NCI-H1694 (cell line): ENCODE measurements at places on chromosomes 2 and 18.

GRCh38 chr2:48915884-48916283 lies 160.4 kb upstream of the LHCGR start:
- no peak for DNase-seq

DNA sequence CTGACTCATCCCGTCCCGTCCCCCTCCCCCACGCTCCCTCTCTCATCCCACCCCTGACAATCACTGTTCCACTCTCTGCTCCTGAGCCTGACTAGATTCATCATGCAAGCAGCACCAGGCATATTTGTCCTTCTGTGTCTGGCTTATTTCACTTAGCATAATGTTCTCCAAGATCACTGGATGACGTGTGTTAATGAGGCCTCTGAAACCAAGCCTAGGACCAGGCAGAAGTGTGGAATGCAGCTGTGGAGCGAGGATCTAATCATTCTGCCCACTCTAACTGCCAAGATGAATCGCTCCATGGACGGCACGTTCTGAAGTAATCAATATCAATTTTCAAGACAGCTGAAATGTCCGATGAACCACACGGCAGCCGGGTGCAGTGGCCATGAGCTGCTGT lies 122.4 kb upstream of the ZNF236 start:
- DNase-seq, result no peak

- DNase-seq, result no peak
Measured at GRCh38 chr2:229713371-229714079, 830 bp downstream of the DNER start.

GRCh38 chr2:76826691-76827090 lies 695.5 kb downstream of the LRRTM4 start:
- DNase-seq, result no peak

GRCh38 chr2:208101716-208102631 lies 22.4 kb downstream of the CRYGD start:
- peak; percentile 18 for DNase-seq

DNA sequence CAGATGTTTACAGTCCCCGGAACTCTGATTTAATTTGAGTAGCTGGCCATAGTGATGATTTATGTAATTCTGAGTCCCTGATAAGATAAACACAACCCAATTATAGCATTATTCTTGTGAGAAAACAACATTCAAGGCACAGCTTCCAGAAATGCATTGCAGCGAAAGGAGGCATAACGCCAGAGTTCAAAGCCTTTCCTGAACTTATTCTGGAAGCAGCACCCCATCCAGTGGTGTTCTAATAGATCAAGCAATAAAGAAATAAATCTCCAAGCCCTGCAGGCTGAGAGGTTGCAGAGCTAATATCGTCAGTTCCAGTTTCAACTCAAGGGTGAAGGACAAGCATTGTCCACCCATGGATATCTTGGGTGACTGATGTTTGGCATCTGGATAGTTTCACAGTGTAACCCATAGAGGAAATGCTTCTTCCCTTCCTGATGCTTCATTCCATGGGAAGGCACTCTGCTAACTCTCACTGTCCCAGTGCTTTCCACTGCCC lies 18.8 kb downstream of the CDH2 start:
- no peak for DNase-seq

DNA sequence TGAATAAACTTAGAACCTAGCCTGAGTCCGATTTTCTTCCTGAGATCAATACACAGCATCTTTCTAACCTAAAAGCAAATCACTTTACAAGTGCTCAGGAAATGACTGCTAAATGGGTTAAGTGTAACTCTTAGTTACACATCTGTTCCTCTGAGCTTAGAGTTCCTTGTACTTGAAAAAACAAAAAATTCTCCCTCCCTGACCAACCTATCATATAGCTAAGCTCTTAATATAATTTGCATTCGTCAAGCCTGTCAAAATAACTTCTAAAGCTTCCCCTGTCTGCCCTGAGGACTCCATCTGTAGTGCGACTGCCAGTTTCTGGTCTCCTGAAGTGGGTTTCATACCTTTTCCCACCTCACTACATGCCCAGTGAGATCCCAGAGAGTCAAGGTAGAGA lies 190.4 kb downstream of the NCK2 start:
- DNase-seq, result no peak

DNA sequence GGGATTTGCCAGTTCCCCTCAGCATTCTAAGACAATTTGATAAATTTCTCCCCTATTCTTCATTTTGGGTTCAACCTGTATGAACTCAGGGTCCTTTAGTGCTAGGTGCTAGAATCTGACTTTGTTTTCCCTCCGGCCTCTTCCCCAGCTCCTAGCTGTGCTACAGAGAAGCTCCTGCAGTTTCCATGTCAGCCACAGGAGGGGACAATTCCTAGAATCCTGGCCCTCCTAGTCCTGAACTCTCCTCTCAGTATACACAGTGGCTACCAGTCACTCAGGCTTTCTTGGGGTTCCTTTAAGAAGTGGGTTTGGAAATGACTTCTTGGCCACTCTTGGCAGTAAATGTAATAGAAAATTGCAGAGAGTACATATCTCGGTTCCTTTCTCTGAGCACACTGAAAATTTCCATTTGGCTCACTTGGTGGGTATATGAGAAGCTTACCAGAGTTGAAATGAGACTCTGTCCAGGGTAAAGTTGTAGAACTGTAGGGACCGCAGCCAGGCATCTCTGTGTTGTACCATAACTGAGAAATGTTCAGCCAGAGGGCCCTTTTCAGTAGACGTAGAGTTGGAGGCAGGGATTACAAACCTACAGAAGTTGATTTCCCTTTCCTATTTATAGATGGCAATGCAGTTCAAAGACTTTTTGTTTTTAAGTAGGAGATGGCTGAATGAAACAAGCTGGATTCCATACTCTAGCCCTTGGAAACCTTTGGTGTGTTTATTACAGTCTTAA lies 5.0 kb upstream of the CHST10 start:
- peak; percentile 11 for DNase-seq

DNA sequence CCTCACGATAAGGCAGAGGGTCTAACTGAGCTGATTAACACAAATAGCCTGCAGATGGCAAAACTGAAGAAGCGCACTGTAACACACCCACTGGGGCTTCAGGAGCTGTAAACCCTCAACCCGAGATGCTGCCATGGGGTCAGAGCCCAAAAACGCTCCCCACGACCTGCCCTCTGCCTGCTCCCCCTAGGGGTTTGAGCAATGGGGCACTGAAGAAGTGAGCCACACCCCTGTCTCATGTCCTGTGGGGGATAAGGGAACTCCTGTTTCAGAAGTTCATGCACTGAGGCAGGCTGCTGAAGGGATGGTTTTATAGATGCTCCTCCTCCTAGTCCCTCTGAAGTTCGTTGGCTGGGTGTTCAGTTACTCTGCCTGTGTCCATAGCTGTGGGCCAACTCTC lies 105.9 kb upstream of the CELF4 start:
- no peak for DNase-seq

- DNase-seq, result no peak
Measured at GRCh38 chr2:83951378-83951947, 507.6 kb downstream of the SUCLG1 start.

DNA sequence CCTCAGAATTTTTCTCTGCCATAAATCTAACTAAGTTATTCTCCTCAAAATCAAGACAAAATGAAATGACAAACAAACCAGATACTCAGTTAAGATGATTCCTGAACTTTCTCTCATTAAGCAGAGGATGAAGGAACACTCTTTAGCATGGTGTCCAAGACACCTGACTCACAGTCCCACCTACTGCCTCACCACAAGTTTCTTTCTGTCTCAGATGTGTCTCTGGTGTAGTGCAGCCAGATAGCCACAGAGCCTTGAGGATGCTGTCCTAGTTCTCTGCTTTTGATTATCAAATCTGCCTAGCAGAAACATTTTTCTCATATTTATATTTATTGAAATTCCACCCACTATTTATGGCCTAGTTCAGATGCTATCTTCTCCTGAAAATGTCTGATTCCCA lies 103.6 kb upstream of the TMEM200C start:
- DNase-seq, result no peak

GRCh38 chr2:181047829-181048228 lies 67.4 kb downstream of the UBE2E3 start:
- DNase-seq, result no peak

GRCh38 chr2:12479065-12479601 lies 237.6 kb upstream of the TRIB2 start:
- DNase-seq, result no peak
